Testis (tissue), 5 donors: ENCODE measurements at places on chromosomes 2 and 18. TPM values are rescaled to one million over a fixed set of nuclear protein-coding genes. Genes with fewer than 3 reads are reported as not detected.

SLC8A1 gene
- 3.2 TPM for total RNA-seq

FBXO48 gene
- 2.4 TPM for total RNA-seq

PFN4 gene
- 39.8 TPM for total RNA-seq

IL1RN gene
- 5.6 TPM for total RNA-seq

DNA sequence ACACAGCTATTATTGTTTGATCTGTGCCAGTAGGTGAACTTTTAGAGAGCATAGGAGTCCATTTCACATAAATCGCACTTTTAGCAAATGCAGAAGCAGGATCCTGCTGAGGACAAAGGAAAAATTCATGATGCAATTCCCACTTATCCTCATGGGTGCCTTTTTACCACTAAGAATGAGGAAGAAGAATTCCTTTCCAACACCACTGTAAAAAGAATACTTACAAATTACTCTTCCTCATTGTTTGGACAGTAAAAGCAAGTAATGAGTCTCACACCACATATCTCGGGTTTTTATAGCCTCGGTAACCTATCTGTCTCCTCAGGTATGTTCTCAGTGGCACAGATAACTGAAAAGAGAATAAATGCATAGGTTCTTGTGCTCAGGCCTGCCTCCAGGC lies 238.5 kb downstream of the MTX2 start:
- H3K36me3 ChIP-seq = no peaks in the 10 kb centered on the region
- no peaks in the 10 kb centered on the region for H3K27me3 ChIP-seq
- H3K4me1 ChIP-seq = no peaks in the 10 kb centered on the region
- DNase-seq = no peak
- no peak overlapping the region for H3K27ac ChIP-seq

- no peaks in the 10 kb centered on the region for H3K27me3 ChIP-seq
- no peaks in the 10 kb centered on the region for H3K4me1 ChIP-seq
- H3K36me3 ChIP-seq = no peaks in the 10 kb centered on the region
- DNase-seq = no peak
- no peak overlapping the region for H3K4me3 ChIP-seq
Measured at GRCh38 chr18:50909261-50909660, 30.3 kb downstream of the ME2 start.

GRCh38 chr2:134137182-134137611 lies 116.7 kb upstream of the MGAT5 start:
- DNase-seq = no peak
- peaks cover 17% of the 10 kb centered on the region for H3K4me1 ChIP-seq
- no peak overlapping the region for H3K4me3 ChIP-seq
- H3K27ac ChIP-seq = no peak overlapping the region

DNA sequence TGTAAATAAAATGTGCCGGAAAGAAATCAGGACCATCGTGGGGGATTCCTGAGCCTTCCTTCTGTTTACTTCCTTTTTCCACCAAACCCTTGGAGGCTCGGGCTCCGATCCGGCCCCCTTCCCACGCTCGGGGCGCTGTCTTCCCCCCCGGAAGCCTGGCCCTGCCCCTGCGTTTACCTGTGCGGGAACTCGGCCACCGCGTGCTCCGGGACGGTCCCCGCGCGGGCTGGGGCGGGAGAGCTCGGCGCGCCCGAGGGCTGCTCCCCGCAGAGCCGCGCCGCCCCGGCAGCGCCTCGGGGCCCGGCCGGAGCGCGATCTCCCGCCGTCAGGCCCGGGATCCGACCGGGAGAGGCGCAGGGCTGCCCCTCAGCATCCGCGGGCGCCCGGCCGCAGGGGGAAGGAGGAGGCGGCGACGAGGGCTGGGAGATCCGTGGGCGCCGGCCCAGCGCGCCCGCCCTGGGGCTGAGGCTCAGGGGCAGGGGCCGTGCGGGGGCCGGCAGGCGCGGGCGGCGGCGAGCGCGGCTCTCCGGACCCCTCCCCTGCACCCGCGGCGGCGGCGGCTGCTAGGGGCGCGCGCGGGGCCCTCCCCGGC lies 435 bp downstream of the ADCY3 start:
- H3K4me3 ChIP-seq = peak overlapping the region; percentile 60
- no peak for DNase-seq
- H3K36me3 ChIP-seq = no peaks in the 10 kb centered on the region
- H3K27ac ChIP-seq = peak overlapping the region; percentile 82
- H3K27me3 ChIP-seq = no peaks in the 10 kb centered on the region

- no peak overlapping the region for H3K4me3 ChIP-seq
- DNase-seq = no peak
- no peaks in the 10 kb centered on the region for H3K36me3 ChIP-seq
- H3K27me3 ChIP-seq = no peaks in the 10 kb centered on the region
- no peak overlapping the region for H3K27ac ChIP-seq
Measured at GRCh38 chr2:24332791-24333540, 27.4 kb downstream of the ITSN2 start.

- H3K27me3 ChIP-seq = no peaks in the 10 kb centered on the region
- no peak overlapping the region for H3K27ac ChIP-seq
- no peaks in the 10 kb centered on the region for H3K36me3 ChIP-seq
- H3K4me3 ChIP-seq = no peak overlapping the region
Measured at GRCh38 chr2:70615222-70615621, 61.6 kb upstream of the TGFA start.
